ENCODE measurements at places on chromosomes 12 and 14. TPM values are rescaled to one million over a fixed set of nuclear protein-coding genes. Genes with fewer than 3 reads are reported as not detected.

Gene CLEC4D
- not detected for total RNA-seq

Gene MANSC1
- 8.6 TPM for total RNA-seq

GRCh38 chr12:121947981-121948380 lies 29.6 kb downstream of the CFAP251 start:
- no peaks in the 10 kb centered on the region for H3K4me1 ChIP-seq
- H3K27me3 ChIP-seq: no peaks in the 10 kb centered on the region
- DNase-seq: no peak
- H3K36me3 ChIP-seq: no peaks in the 10 kb centered on the region
- no peak overlapping the region for H3K4me3 ChIP-seq
- no peak overlapping the region for H3K27ac ChIP-seq

DNA sequence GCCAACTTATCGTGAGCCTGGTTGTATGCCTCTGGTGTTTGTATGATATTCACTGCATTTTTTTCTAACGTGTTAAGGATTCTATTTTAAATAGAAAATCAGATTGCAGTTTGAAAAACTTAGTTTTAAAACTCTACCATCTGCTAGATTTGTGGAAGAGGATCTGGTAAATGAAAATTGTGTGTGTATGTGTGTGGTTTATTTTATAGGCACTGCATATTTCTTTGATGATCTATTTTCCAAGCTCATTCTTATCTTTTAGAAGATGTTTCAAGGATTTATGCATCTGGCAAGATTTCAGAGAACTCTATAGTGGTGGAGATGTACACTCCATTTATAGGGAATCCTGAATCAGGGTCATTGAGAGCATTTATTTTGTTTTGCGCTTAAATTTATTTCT lies 69.8 kb downstream of the HMGA2 start:
- no peak overlapping the region for H3K27ac ChIP-seq
- H3K36me3 ChIP-seq: no peaks in the 10 kb centered on the region
- H3K4me1 ChIP-seq: no peaks in the 10 kb centered on the region
- H3K4me3 ChIP-seq: no peak overlapping the region

DNA sequence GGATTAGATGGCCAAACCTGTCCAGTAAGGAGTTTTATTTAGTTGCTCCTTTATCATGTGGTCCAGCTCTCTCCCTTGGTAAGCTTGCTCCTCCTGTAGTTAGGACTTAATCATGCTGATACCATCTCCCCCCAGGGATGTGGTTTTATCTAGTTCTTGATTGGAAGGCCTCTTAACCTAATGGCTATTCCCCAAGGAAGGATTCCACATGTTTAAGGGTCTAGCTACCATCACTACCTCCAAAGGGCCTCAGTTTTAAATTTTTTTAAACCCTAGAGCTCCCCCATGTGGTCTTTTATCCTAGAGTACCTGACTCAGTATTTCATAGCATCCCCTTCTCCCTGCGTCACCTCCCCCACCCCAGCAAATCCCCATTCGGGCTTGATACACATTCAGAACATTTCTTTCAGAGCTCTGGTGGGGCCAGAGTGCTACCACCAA lies 22.5 kb downstream of the MAP3K12 start:
- peaks cover 97% of the 10 kb centered on the region for H3K36me3 ChIP-seq
- H3K4me3 ChIP-seq: no peak overlapping the region
- H3K27ac ChIP-seq: no peak overlapping the region
- no peaks in the 10 kb centered on the region for H3K4me1 ChIP-seq
- DNase-seq: no peak
- H3K27me3 ChIP-seq: no peaks in the 10 kb centered on the region

DNA sequence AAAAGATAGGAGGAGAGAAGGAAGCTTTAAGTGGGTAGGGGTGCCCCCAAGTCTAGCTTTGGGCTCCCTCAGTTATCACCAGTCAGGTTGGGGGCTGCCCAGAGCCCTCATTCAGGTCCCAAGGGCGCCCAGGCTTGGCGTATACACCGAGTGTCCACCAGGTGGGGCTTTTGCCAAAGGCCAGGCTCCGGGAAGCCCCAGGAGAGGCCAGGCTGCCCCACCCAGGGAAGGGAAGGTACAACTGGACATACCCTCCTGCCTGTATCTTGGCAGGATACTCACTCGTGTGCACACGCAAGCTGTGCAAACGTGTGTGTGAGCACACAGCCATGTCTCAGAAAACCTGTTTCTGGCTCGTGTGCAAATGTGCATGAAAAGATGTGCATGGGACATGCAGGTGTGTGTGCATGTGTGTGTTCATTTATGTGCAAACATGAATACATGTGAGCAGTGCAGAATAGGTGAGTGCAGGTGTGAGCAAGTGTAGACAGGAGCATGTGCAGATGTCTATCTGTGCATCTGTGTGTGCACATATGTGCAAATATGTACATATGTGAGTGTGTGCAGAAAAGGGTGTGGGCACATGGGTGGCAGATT lies 103.9 kb upstream of the MYL2 start:
- no peaks in the 10 kb centered on the region for H3K27me3 ChIP-seq
- peak; percentile 78 for DNase-seq
- no peaks in the 10 kb centered on the region for H3K4me1 ChIP-seq
- no peak overlapping the region for H3K27ac ChIP-seq
- H3K4me3 ChIP-seq: no peak overlapping the region

DNA sequence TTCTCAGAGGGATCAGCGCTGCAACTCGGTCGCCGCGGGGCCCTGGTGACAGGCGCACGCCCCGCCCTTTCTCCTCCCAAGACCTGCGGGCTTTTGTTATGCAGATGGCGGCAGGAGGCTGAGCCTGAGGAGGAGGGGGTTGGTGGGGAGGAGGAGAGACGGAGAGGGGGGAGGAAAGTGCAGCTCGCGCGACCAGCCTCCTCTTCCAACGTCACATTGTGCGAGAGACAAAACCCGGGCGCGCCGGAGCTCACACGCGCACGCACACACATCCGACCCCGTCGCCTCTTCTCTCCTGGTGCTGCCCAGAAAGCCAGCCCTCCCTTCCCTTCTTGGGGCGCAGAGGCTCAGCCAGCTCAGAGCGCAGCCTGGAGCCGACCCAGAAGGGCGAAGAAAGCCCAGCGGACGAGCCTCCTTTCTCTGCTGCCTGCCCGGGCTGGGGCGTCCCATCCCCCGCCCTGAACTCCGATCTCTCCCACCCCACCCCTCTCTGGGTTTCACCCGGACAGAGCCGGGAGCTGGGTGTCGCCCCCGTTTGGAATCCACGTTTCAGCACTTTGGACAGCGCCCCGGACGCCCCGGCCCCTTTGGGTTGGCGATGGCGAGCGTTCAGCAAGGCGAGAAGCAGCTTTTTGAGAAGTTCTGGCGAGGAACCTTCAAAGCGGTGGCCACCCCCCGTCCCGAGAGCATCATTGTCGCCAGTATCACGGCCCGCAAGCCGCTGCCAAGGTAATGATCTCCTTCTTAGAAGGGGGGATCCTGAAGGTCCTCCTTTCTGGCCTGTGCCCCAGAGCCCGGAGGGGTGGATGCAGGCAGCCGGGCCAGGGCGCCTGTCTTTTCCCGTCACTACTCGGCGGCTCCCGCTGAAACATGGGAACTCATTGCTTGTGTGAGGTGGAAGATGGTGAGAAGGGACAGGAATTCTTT lies at the start of gene SRRM4:
Gene SRRM4 (plus strand): TSS at position 257 of the 927 bp plus-strand sequence. CDS start 342 bp downstream, at position 599.
- H3K27me3 ChIP-seq: peaks cover 13% of the 10 kb centered on the region
- no peak for DNase-seq
